ENCODE measurements at places on chromosomes 7 and 10.

GRCh38 chr10:49282879-49283341 lies 16.1 kb upstream of the C10orf71 start:
- peak; percentile 77 for DNase-seq

DNA sequence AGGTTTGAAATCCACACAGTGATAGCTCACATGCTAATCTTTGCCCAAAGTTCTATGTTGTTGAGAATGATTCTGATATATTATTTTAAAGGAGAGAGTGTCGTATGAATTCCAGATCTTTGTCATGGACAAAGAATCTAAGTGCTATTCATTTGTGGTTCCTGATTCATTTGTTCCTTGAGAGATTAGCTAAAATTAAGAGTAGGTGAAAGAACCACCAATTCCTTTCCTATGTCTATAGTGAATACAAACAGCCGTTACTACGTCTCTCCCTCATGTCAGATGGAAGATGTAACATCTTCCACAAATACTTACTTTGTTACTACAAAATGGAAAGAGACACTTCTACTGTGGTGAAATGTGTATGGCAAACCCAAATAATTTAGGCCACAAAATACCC lies 3.3 kb upstream of the PLXDC2 start:
- DNase-seq = no peak

DNA sequence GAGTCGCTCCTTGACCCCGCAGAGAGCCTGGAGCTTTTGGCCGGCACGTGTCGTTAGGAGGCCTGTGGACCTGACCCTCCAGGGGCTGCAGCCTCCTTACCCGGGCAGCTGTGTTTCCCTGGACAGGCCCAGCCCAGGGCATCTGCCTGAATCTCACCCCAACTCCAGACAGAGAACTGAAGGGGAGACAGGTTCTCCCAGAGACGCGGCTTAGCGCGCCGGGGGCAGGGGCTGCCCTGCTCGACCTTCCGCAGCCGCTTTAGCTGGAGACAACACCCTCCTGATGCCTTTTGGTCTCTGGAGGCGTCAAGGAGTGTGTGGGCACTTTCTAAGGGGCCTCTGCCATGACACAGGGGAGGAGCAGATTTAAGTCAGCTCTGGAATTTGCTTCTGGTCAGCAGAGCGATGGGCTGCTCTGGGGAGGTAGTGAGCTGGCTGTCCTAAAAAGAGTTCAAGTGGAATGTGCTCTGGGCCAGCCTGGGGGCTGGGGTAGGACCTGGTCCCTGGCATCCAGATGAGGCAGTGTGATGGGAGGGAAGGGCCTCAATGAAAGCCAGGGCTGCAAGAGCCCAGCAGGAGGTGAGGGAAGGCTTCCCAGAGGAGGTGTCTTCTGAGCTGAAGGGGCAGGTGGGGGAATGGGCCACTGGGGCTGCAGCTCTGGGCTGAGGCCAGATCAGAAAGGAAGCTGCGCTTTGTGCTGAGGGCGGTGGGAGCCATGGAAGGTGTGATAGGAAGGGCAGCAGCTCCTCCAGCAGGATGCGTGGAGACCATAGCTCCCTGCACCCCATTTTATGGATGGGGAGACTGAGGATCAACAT lies 5.8 kb downstream of the GRIFIN start:
- no peak for DNase-seq

- no peak for DNase-seq
These were observed 52.6 kb downstream of the TMEM209 start for GRCh38 chr7:130152493-130153210.

DNA sequence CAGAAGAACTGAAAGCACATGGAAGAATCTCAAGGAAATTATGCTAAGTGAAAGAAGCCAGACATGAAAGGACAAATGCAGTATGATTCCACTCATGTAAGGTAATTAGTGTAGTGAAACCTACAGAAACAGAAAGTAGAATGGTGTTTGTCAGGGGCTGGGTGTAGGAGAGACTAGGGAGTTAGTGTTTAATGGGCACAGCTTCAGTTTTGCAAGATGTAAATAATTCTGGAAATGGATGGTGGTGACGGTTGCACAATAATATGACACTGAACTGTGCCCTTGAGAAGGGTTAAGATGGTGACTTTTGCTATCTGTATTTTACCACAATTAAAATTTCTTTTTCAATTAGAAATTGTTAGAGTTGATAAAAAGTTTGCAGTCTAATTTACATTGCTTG lies 157.3 kb upstream of the ADCY1 start:
- no peak for DNase-seq

DNA sequence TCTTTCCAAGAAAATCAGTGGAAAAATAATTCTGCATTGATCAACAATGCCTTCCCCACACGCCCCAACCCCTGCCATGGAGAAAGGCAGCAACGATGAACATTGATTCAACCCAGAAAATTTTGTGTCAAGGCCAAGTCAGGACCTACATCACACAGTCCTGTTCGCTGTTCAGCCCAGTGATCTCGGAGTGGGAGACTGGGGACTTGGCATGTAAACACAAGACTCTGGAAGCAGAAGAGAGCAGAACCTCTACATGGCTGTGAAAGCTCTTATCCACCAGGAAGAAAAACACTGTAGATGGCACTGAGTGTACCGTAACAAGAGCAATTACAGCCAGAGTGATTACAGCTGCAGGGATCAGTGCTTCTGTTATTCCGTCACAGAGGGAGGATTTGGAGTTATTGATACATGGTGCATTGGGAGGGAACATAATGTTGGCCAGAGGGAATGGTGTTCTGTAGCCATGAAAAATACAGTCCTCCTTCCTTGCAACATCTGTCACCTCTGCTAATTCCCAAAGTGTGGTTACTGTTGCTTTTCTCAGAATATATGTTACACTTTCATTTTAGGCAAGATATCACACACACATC lies 136.6 kb downstream of the IQUB start:
- no peak for DNase-seq

DNA sequence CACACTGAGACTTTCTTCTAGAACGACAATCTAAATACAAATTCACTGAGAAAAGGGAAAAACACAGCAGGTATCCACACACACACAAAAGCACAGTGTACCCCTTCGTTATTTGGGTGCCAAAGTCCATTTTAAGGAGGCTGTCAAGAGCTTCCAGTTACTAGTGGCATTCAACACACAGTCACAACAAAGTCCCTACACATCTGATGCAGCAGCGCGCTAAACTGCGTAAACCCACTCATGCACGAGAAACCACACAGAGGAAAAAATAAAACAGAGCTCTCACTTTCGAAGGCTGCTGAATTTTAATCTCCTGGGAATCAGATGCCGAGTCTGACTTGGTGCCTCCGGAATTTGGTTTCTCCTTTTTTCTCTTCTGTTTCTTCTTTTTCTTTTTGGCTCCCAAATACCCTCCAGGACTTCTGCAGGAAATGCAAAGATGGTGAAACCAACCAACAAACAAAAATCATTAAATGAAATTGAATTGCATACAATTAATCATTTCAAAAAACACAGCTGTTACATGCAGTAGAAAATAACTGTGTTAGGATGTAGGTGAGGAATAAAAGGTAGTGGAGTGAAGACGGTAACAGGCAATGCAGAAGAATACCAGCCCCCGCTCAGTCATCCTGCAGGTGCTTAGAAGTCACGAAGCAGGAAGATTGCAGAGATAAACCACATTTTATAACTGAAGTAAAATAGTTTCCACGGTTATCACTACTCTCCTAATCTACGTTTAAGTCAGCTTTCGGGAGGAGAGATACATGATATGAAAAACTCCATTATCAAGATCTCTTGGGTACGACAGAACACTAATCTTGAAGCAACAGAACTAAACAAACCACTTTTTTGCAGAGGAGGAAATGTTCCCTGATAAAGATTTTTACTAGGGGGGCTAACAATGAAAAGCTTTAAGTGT lies 27.1 kb downstream of the NMT2 start:
- DNase-seq = no peak

- DNase-seq = no peak
These were observed 32.0 kb upstream of the CFAP46 start for GRCh38 chr10:132974249-132974796.

DNA sequence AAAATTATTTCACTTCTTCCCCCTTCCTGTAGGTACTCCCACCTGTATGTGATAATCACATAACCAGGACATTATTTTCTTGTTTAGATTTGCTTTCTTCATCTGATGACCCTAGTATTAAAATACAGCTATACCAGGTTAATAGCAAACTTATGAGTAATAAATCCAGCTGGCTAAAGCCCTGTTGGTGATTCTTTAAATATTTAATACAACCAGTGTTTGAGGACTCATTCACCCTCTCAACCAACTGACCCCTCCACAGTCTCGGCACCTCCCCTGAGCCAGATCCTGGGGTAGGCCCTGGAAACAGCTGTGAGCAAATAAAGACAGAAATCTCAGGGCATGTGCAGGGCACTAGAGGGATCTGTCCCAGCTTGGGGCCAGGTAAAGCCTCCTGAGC lies 58.5 kb downstream of the BLNK start:
- no peak for DNase-seq

- no peak for DNase-seq
These were observed 471.7 kb downstream of the AUTS2 start for GRCh38 chr7:70069977-70070376.

DNA sequence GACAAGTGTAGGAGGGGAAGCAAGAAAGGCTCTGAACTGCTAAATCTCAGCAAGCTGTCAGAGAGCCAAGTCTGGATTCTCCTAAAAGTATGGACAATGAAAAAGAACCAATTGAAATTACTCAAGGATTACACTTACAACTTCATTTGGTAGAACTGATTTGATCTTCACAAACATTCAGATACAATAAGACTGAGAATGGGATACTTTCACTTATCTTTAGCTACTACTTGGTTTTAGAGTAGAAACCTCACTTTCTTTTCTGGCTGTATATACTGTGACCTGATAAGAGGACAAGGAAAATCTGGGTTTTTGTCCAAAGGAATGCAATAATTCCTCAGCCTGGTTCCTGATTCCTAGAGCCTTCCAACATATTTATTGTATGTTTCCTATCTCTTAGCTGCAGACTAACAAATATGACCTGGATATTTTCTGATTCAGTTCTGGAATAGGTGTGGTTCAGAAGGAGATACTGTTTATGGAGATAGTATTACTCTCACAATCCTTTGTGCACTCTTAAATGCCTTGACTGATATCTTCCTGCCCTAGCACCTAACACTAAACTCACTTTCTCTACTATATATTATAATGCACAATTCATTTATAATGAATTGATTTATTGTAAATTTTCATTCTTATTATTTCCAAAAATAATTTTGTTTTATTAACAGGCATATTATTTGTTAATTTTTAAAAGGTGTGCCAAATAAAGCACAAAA lies 7.3 kb downstream of the SEMA3A start:
- no peak for DNase-seq

- DNase-seq = no peak
These were observed 158.0 kb upstream of the KLF6 start for GRCh38 chr10:3942937-3943489.

DNA sequence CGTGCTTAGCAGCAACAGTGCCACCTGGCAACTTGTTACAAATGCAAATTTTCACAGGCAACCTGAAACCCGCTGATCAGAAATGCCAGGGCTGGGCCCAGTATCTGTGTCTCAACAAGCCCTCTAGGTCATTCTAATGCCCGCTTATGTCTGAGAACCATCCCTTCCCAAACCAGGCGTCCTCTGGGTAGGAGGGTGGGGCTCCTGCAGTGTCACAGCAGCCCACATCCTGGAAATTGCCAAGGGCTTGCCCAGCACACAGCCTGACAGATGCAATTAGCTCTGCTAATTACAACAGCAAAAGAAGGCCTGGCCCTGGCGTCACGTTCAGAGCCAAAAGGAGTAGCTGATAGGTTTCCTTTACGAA lies 15.9 kb downstream of the ITPRIP start:
- DNase-seq = peak; percentile 44

DNA sequence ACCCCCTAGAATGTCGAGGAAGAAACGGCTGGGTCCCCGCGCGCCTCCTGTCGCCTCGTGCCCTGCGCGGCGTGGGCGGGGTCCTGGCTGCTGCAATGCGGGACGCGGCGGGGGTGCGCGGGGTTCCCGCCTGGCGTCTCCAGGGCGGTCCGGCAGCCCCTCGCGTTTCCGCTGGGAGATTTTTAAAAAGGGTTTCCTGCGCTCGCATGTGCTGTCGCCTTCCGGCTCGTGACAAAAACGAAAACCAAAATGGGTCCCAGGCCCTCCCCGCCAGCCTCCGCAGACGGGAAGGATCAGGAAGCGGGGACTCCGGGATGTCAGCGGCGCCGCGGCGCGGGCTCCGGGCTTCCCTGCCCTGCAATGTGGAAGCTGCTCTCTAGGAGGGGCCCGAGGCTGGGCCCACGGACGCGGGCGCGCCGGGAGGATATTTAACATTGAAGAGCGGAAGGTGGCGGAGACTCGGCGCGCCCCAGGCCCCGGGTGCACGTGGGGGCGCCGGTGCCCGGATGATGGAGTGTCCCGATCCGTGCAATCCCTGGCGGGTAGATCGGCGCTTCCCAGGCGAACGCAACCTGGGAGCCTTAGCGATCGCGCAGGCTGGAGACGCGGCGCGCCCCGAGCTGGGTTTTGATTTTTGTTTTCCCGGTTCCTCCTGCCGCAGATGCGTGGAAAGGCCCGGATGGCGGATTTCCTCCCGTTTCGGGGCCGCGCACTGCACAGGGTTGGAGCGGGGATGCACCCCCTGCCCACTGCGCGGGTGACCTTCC lies 1.0 kb downstream of the PFKP start:
- DNase-seq = peak; percentile 90

DNA sequence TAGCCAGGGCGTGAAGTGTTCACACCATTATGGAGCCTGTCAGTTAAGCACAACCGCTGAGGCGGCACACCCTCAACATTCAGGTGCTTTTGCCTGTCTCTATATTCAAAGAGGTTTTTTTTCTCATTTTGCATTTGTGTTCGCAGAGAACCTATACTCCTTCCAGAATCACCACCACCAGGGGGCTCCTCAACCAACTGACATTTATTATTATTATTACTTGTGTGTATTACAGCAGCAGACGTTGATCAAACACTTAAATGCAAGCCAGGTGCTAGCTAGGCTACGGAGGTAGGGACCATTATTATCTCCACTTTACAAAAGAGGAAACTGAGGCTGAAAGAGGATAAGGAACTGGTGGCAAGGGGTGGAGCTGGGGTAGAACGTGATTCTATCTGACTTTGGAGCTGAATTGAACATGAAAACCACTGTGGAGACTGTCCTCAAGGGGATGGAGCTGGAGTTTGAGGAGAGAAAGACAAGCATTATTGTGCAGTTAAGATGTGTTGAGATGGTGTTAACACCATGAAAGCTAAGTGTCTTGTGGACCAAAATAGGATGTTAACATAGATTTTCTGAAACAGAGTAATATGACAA lies 133.8 kb upstream of the PLXNA4 start:
- peak; percentile 54 for DNase-seq

- no peak for DNase-seq
These were observed 5.7 kb downstream of the PRSS1 start for GRCh38 chr7:142754681-142755575.

All from suppressor macrophage treated with lipopolysaccharide for 1 hour (primary cell).